ENCODE measurements at places on chromosomes 7 and 10. TPM values are rescaled to one million over a fixed set of nuclear protein-coding genes. Genes with fewer than 3 reads are reported as not detected.

- no peak overlapping the region for H3K27ac ChIP-seq
- no peaks in the 10 kb centered on the region for H3K36me3 ChIP-seq
- H3K4me1 ChIP-seq: peaks cover 24% of the 10 kb centered on the region
- H3K4me3 ChIP-seq: no peak overlapping the region
- no peak for DNase-seq
Observed at GRCh38 chr10:103842605-103843004, 12.8 kb downstream of the SH3PXD2A start.

- peaks cover 3% of the 10 kb centered on the region for H3K4me1 ChIP-seq
- DNase-seq: no peak
- H3K4me3 ChIP-seq: no peak overlapping the region
- no peak overlapping the region for H3K27ac ChIP-seq
- no peaks in the 10 kb centered on the region for H3K27me3 ChIP-seq
Observed at GRCh38 chr10:90583416-90583815, 274.4 kb downstream of the HTR7 start.

DNA sequence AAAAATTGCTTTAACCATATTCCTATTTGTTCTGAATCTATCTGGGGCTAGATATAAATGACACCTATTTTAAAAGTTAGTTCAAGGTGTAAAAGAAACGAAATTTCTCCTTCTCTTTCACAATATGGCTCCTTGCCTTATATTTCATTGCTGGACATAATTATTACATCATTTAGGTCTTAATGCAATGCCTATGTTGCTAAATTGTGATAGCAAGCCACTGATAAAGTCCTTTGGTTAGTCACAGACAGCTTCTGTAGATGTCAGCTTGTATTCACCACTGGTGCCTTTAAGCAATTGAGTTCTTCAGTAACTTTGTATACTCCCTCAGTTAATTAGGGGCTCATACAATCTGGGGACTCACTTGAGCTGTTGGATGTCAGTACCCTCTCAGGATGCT is 1236.6 kb downstream of the GATA3 start:
- no peak for DNase-seq
- no peak overlapping the region for H3K27ac ChIP-seq
- H3K4me1 ChIP-seq: peaks cover 14% of the 10 kb centered on the region

DNA sequence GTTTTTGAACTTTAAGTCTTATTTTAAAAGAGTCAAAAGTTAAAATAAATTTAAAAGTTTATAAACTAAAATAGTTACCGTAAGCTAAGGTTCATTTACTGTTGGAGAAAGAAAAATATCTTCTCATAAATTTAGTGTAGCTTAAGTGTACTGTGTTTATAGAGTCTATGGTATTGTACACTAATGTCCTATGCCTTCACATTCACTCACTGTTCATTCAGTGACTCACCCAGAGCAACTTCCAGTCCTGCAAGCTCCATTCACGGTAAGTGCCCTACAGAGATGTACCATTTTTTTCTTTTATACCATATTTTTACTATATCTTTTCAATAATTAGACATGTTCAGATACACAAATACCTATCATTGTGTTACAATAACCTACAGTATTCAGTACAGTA is 97.6 kb downstream of the PTN start:
- H3K27ac ChIP-seq: no peak overlapping the region
- no peak for DNase-seq
- no peaks in the 10 kb centered on the region for H3K4me1 ChIP-seq
- H3K27me3 ChIP-seq: peaks cover 4% of the 10 kb centered on the region

- peaks cover 13% of the 10 kb centered on the region for H3K4me1 ChIP-seq
- peaks cover 27% of the 10 kb centered on the region for H3K36me3 ChIP-seq
Observed at GRCh38 chr10:31808258-31809218, 120.1 kb downstream of the ARHGAP12 start.

The FOXI2 gene
- not detected for total RNA-seq

The IPMK gene
- 6.5 TPM for total RNA-seq

- no peak for DNase-seq
- H3K4me3 ChIP-seq: no peak overlapping the region
- no peaks in the 10 kb centered on the region for H3K36me3 ChIP-seq
Observed at GRCh38 chr7:101330011-101330484, 8.4 kb upstream of the IFT22 start.

The HTR5A gene
- total RNA-seq: not detected

GRCh38 chr10:667602-668143 is 21.8 kb downstream of the DIP2C start:
- no peaks in the 10 kb centered on the region for H3K4me1 ChIP-seq
- no peak for DNase-seq
- H3K4me3 ChIP-seq: no peak overlapping the region
- no peaks in the 10 kb centered on the region for H3K27me3 ChIP-seq
- H3K27ac ChIP-seq: no peak overlapping the region

The SUN3 gene
- not detected for total RNA-seq

DNA sequence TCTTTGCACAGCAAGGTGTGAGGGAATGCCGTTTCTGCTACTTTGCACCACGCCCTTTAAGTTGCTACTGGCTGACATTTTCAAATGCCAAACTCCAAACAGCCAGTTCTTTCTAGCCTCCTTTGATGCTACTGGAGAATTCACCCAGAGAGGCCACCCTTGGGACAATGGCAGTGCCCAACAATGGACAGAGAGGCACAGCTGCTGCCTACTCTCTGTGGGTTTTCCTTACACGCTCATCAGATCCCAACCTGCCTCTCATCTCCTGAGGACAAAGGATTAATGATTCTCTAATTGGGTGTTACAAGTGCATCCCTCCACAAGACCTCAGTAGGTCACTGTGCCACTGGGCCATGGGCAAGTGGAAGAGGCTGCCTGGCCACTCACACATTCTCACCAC is 105.8 kb downstream of the COBL start:
- H3K4me3 ChIP-seq: no peak overlapping the region
- H3K27me3 ChIP-seq: peaks cover 4% of the 10 kb centered on the region
- H3K36me3 ChIP-seq: no peaks in the 10 kb centered on the region
- H3K4me1 ChIP-seq: no peaks in the 10 kb centered on the region
- DNase-seq: no peak
- H3K27ac ChIP-seq: no peak overlapping the region

DNA sequence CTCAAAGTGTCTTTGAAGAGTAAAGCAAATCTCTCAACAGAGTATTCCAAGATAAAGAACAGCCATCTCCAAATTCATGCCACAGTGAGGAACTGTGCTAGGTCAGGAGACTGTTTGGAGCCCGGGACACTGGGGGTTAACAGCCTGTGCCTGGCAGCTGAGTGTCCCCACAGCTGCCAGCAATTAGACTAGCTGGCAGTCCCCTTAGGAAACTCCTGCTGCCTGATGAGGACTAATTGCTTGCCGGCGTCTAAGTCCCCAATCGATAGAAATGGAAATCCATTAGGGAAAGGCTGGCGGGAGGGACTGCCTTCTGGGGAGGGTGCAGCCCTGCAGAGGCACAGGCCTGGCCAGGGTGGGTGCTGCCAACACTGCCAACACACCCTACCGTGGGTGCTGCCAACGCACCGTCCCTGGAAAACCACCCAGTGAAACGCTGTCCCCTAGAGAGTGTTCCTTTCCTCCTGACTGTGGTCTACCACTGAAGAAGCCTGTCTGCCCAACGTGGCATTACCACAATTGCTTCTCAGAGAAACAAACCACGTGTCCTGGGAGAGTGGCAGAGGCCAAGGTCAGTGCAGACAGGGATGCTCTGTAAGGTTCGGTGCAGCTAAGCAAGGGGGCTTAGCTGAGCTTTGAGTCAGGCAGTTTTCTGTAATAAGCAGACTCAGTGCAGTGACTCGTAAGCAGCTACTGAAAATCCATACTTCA is 60.8 kb downstream of the XRCC2 start:
- H3K27ac ChIP-seq: no peak overlapping the region
- H3K4me1 ChIP-seq: peaks cover 7% of the 10 kb centered on the region
- H3K4me3 ChIP-seq: peak overlapping the region; percentile 34
- DNase-seq: peak; percentile 43

DNA sequence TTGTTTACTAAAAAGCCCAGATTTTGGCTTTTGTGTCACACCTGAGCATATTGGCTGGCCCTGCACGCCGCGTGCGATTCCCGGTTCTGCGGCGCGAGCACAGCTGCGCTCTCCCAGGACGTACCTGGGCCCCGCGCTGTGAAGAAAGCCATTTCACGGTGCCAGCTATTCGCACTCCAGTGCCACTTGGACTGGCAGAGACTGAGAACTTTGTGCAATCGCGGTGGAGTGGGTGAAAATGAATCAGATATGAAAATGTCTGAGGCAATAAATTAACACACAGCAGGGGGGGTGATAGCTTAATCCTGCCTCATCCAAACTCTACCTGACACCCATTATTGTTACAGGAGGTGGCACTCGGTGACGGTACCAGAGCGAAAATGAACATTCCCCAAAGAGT is 330.1 kb upstream of the MGMT start:
- no peaks in the 10 kb centered on the region for H3K4me1 ChIP-seq

The IKZF5 gene
- total RNA-seq: 9.3 TPM

- no peak overlapping the region for H3K4me3 ChIP-seq
- no peak overlapping the region for H3K27ac ChIP-seq
- H3K36me3 ChIP-seq: no peaks in the 10 kb centered on the region
- no peaks in the 10 kb centered on the region for H3K27me3 ChIP-seq
Observed at GRCh38 chr10:23585666-23586065, 146.8 kb downstream of the OTUD1 start.

DNA sequence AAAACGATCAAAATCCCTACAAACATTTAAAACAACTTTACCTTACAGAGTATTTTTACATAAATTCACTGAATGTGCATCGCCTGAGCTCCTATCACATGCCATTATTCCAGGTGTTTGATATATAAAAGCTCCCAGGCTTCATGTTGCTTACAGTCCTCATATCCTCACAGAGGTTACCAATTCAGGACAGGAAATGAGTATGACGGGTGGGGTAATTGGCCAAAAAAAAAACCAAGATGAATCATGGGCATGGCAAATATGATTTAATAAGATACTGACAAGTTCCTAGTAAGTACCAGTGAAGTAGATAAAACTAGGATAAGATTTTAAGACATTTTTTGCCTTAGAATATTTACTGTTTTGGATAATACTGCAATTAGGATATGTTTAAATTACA is 135.8 kb downstream of the KMT2E start:
- no peak overlapping the region for H3K4me3 ChIP-seq
- no peaks in the 10 kb centered on the region for H3K4me1 ChIP-seq
- H3K36me3 ChIP-seq: peaks cover 3% of the 10 kb centered on the region
- no peaks in the 10 kb centered on the region for H3K27me3 ChIP-seq
- H3K27ac ChIP-seq: no peak overlapping the region

- no peaks in the 10 kb centered on the region for H3K36me3 ChIP-seq
- no peak for DNase-seq
- H3K4me3 ChIP-seq: no peak overlapping the region
Observed at GRCh38 chr7:53521638-53522184, 486.3 kb downstream of the POM121L12 start.

DNA sequence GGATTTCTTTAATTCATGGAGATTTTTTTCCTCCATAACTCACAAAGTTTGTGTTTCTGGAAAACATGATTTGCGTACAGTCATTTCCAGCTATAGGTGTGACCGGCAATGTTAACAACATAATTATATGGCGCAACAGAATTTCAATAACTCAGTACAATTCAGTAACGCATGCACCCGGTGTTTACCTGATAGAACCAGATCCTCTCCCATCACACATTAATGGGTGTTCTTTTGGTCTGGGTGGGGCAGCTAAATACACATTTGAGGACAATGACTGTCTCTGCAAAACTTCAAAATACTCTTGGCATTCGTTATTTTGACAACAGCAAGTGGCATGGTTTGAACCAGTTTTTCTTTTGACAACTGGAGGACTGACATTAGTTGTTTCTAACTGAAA is 102.3 kb downstream of the KLF6 start:
- no peaks in the 10 kb centered on the region for H3K27me3 ChIP-seq
- DNase-seq: no peak
- H3K4me3 ChIP-seq: no peak overlapping the region
- no peaks in the 10 kb centered on the region for H3K4me1 ChIP-seq
- H3K27ac ChIP-seq: no peak overlapping the region

The UCN3 gene
- total RNA-seq: 0.10 TPM

DNA sequence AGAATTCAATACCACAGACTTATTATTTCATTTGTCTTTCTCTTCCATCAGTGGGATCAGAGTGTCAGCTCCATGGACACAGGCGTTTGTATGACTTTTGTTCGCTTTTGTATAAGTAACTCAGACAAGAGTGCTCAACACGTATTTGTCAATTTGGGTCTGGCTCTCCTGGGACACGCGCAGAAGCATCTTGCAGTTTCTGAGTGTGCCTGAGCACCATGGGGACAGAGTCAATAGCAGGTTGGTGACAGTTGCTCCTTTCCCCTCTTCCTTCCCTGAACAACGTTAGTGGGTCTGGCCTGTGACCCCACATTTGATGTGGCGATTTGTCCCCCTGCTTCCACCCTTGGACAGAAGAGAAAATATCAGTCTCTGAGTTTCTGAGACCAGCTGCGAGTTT is 120.4 kb upstream of the SDK1 start:
- no peak for DNase-seq
- no peaks in the 10 kb centered on the region for H3K27me3 ChIP-seq
- no peaks in the 10 kb centered on the region for H3K36me3 ChIP-seq
- no peaks in the 10 kb centered on the region for H3K4me1 ChIP-seq
- H3K4me3 ChIP-seq: no peak overlapping the region

The TMEM72 gene
- total RNA-seq: not detected

The HYAL4 gene
- total RNA-seq: not detected

GRCh38 chr10:24715246-24715769 is 8.4 kb downstream of the ARHGAP21 start:
- no peak overlapping the region for H3K4me3 ChIP-seq
- H3K4me1 ChIP-seq: peaks cover 18% of the 10 kb centered on the region
- no peaks in the 10 kb centered on the region for H3K27me3 ChIP-seq
- H3K27ac ChIP-seq: no peak overlapping the region
- H3K36me3 ChIP-seq: no peaks in the 10 kb centered on the region
